Vein endothelial cell (primary cell): ENCODE measurements at places on chromosomes 4 and X. TPM values are rescaled to one million over a fixed set of nuclear protein-coding genes. Genes with fewer than 3 reads are reported as not detected.

HSFX2 gene
- total RNA-seq: not detected in 2 replicates

RENBP gene
- 9.8 and 10.0 TPM in 2 replicates for total RNA-seq

DMP1 gene
- total RNA-seq: not detected in 2 replicates

NDNF gene
- not detected in 2 replicates for total RNA-seq

ANKRD37 gene
- total RNA-seq: 3.4 and 15.0 TPM in 2 replicates

PF4V1 gene
- not detected in 2 replicates for total RNA-seq

PGAM4 gene
- not detected in 2 replicates for total RNA-seq

SLC4A4 gene
- total RNA-seq: under 0.01 and 0.19 TPM in 2 replicates

SRPK3 gene
- not detected in 2 replicates for total RNA-seq
